Sigmoid colon (tissue), 7 donors: ENCODE measurements at places on chromosomes 2 and 18.

DNA sequence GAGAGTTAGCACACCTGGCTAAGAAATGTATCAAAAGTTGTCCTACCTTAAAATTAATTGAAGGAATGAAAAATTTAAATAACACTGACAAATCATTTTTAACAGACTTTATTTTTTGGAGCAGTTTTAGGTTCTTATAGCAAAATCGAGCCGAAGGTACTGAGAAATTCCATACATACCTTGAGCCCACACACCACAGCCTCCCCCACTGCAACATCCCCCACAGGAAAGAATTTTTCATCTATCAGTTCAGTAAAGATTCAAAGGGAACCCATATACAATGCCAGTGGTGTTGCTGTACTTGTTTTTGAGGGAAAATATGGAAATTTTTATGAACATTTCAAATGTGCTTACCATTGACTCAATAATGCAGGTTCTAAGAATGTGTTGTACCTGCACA is 169.8 kb upstream of the HS6ST1 start:
- no peak for DNase-seq

DNA sequence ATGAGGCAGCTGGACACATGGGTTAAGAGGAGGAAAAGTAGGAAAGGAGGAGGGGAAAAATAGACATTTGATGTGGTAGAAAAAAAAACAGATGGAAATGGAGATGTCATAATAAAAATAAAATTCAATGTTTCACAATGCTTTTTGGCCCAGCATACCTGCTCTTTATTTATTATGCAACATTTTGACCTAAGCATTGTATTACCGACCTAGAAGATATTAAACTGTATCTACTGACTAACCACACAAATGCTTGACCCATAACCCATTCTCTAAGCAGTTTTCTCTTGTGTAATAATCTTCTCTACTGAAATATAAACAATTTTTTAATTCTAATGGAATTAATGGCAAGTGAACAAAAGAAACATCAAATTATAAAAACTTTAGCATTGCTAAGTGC is 362.3 kb downstream of the FBXO15 start:
- DNase-seq: no peak

GRCh38 chr2:9710311-9710710 is 79.5 kb upstream of the YWHAQ start:
- no peak for DNase-seq

- DNase-seq: no peak
Measured at GRCh38 chr2:46655551-46656436, 176.4 kb downstream of the TMEM247 start.

GRCh38 chr18:79405781-79406575 is 10.2 kb downstream of the NFATC1 start:
- no peak for DNase-seq

- no peak for DNase-seq
Measured at GRCh38 chr2:158144914-158145625, 43.4 kb downstream of the UPP2 start.

GRCh38 chr2:8477552-8478470 is 204.0 kb upstream of the ID2 start:
- peak; percentile 61 for DNase-seq

GRCh38 chr2:233421091-233421816 is 67.0 kb downstream of the DGKD start:
- DNase-seq: no peak

GRCh38 chr2:29783666-29784065 is 137.7 kb downstream of the ALK start:
- DNase-seq: no peak

DNA sequence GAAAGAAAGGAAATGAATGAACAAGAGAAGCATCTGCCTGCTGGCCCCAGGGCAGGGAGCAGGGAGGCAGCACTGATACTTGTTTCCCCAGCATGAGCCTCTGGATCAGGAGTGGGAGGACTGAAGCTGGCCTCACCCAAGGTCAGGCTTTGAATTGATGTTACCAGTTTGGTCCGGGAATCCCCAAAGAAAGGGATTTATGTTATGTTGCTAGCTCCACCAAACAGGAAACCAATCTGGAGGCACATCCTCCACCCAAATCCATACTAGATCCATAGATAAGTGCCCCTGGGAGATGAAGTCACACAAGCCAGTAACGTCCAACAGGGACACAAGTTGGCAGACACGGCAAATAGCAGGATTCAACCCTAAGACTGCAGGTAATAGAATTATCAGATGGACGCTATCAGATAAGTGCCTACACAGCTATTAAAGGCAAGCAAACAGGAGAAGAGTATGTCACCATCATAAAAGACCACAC is 85.9 kb downstream of the MTCL1 start:
- no peak for DNase-seq

- no peak for DNase-seq
Measured at GRCh38 chr2:47073217-47073616, 81.9 kb downstream of the STPG4 start.

- no peak for DNase-seq
Measured at GRCh38 chr18:50850307-50851065, 28.4 kb upstream of the ME2 start.

- no peak for DNase-seq
Measured at GRCh38 chr2:127859712-127860085, 1.7 kb upstream of the POLR2D start.

DNA sequence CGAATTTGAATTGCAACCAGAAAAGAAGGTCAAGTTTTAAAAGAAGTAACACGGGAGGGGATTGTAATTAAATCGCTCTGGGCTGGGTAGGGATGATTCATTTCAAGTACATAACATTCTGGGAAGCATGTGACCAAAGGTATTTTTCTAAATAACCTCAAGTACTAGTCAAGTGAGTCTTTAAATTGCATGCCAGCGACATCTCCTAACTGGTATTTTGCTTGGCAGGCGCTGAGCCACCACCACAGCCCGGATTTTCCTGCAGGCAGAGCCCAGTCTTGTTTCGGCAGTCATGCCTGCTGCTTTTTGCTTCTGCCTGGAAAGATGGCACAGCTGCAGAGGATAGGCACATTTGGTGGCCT is 33.7 kb upstream of the NPAS2 start:
- DNase-seq: no peak

DNA sequence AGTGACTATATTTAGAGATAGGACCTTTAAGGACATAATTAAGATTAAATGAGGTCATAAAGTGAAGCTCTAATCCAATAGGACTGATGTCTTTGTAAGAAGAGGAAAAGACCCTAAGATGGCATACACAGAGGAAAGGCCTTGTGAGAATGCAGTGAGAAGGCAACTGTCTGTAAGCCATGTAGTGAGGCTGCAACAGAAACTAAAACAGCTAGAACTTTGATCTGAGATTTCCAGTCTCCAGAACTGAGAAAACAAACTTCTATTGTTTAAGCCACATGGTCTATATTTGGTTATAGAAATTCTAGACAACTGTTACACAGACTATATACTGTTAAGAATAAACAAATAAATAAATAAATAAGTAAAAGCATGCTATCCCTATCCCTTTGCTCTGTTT is 276.8 kb downstream of the CNTNAP5 start:
- DNase-seq: no peak

DNA sequence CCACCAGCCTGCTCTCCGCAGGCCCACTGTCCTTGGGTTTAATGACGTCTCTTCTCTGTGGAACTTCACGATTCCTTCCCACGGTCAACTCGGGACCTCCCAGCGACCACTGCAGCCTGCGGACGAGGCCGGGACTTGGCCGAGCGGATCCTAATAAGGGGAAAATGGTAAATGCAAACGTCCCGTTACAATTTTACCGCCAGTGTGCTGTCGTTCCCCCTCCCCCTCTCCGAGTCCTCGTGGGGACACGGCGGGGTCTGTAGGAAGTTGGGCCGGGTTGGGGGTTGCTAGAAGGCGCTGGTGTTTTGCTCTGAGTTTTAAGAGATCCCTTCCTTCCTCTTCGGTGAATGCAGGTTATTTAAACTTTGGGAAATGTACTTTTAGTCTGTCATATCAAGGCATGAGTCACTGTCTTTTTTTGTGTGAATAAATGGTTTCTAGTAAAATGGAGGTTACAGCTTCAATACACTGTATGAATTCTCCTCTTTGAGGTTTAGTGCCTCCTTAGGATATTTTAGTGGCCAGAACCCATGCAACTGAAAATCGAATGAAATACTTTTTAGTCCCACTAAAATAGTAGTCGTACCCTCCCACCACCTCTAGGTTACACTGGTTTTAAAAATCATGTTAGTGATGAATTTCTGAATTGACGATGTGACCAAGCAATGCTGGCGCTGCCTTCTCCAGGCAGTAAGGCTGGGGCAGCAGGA is 2.3 kb downstream of the HOXD11 start:
- no peak for DNase-seq

- DNase-seq: no peak
Measured at GRCh38 chr2:26043862-26044696, 10.2 kb downstream of the RAB10 start.

GRCh38 chr2:27211241-27211942 is 449 bp upstream of the ATRAID start:
- DNase-seq: no peak

GRCh38 chr18:66440433-66440832 is 163.5 kb downstream of the CDH19 start:
- no peak for DNase-seq

DNA sequence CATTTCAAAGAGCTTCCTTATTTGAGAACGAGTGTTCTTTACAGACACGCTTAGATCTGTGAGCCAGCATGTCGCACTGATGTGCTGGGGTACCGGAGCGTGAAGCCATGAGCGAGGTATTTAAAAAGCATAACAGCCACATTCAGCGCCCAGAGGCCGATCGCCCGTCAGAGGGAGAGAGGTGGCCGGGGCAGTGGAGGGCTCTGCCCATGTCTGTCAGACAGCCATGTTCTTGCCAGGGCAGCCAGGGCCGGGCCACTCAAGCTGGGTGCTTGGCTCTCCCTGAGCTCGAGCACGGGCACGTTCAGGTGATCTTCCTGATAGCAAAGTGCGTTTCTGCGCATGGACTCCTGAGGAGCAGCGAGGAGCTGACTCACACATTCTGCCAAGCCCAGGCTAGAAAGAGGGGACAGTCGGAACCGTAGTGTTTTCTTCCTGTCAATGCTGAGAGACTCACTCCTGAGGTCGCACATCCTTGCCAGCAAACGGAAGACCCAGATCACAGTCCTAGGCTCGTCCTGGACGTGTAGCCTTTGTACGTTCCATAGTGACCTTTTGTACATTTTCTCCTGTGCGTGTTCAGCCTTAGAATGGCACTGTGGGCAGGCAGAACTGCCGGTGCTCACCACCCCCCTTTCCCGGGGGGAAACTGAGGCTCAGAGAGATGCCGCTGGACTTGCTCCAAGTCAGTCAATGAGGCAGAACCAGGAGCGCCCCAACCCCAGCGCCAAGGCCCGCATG is 100.7 kb downstream of the NFATC1 start:
- DNase-seq: peak; percentile 75

GRCh38 chr2:206572725-206573124 is 69.6 kb upstream of the FAM237A start:
- no peak for DNase-seq

DNA sequence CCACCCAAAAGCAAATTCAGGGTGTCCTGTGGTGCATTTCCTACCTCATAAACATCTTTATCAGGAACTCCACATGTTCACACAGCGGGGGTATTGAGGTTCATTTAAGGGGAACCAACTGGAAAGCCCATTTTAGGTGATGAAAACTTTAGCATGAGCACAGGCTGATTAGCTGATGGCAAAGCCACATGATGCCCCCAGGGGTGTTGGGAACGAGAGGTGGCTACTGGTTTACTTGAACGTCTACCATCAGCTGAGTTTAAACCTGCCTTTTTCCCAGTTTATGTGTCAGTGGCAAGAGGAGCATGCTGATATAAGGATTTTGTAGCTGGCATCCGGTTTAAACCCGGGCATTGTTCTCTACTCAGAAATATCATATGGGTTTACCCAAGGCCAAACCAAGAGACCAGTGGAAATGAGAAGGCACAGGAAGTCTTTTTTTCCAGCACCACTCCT is 54.5 kb upstream of the UPP2 start:
- no peak for DNase-seq

DNA sequence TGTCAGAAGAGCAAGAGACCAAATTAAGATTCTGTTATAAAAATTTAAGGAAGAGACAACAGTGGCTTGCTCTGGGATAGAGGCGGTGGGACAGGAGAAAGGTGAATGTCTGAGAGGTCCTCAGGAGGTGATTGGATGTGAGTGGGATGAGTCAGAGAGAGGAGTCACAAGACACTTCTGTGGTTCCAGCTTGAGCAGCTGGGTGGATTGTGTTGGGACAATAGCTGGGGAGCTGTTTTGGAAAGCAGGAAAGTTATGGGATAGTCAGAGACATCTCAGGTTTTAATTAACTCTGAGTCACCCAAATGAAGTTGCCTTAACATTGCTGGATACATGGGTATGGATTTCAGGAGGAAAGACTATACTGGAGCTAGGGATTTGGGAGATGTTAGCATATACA is 218.0 kb upstream of the TRIB2 start:
- DNase-seq: no peak
